ENCODE measurements at places on chromosomes 2 and 18. TPM values are rescaled to one million over a fixed set of nuclear protein-coding genes. Genes with fewer than 3 reads are reported as not detected.

DNA sequence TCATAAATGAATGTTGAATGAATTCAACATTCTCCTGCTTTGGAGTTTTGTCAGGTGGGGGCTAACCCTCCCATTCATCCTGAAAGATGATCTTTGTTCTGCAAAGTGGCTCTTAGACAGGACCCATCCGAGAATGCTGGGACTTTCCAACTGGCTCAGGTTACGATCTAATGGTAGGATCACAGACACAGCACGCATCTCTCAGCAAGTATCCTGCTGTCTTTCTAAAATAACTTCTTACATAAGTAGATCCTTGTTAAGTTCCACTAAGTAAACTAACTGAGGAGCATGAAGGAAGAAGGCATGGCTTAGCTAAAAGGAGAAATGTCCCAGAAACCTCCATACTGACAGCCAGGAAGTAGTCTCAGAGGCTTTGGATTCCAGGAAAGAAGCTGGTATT is 23.7 kb downstream of the CYP27A1 start:
- peak; percentile 24 for DNase-seq
- H3K27me3 ChIP-seq = no peaks in the 10 kb centered on the region
- H3K4me1 ChIP-seq = no peaks in the 10 kb centered on the region
- H3K4me3 ChIP-seq = no peak overlapping the region
- H3K36me3 ChIP-seq = peaks cover 7% of the 10 kb centered on the region

DNA sequence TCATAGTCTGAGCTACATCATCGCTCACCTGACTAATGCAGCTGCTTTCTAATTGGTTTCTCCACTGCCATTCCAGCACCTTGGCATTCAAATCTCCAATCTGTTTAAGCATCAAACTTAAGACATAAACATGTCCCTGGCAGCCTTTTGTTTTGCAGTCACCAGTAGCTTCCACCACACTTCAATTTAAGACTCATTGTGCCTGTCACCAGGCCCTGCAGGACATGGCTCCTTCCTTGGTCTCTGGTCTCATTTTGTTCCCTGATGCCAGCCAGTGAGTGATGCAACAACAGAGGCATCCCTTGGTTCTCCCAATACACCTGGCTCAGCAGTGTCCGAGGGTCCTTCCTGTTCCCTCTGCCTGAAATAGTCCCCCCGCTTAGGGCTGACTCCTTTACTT is 292.4 kb upstream of the PXDN start:
- no peak overlapping the region for H3K4me3 ChIP-seq
- DNase-seq = no peak
- H3K36me3 ChIP-seq = no peaks in the 10 kb centered on the region
- H3K27me3 ChIP-seq = peaks cover 16% of the 10 kb centered on the region

The LRRTM4 gene
- not detected for total RNA-seq

The PTPRM gene
- total RNA-seq = 82.8 TPM
